ENCODE measurements at places on chromosomes 7 and 10. TPM values are rescaled to one million over a fixed set of nuclear protein-coding genes. Genes with fewer than 3 reads are reported as not detected.

Gene GHITM
- total RNA-seq, result 161 TPM

GRCh38 chr7:5218564-5219360, 28.7 kb downstream of the WIPI2 start:
- no peaks in the 10 kb centered on the region for H3K4me1 ChIP-seq
- H3K4me3 ChIP-seq, result no peak overlapping the region
- DNase-seq, result no peak
- H3K27me3 ChIP-seq, result no peaks in the 10 kb centered on the region

Gene ITPRID1
- not detected for total RNA-seq

- H3K36me3 ChIP-seq, result no peaks in the 10 kb centered on the region
- H3K27me3 ChIP-seq, result no peaks in the 10 kb centered on the region
- no peaks in the 10 kb centered on the region for H3K4me1 ChIP-seq
- no peak for DNase-seq
- H3K4me3 ChIP-seq, result no peak overlapping the region
Observed at GRCh38 chr10:26540601-26541000, 102.5 kb downstream of the APBB1IP start.

GRCh38 chr10:75487755-75488125, 56.3 kb downstream of the LRMDA start:
- H3K27ac ChIP-seq, result no peak overlapping the region
- no peaks in the 10 kb centered on the region for H3K4me1 ChIP-seq
- H3K36me3 ChIP-seq, result no peaks in the 10 kb centered on the region
- no peaks in the 10 kb centered on the region for H3K27me3 ChIP-seq
- DNase-seq, result no peak

DNA sequence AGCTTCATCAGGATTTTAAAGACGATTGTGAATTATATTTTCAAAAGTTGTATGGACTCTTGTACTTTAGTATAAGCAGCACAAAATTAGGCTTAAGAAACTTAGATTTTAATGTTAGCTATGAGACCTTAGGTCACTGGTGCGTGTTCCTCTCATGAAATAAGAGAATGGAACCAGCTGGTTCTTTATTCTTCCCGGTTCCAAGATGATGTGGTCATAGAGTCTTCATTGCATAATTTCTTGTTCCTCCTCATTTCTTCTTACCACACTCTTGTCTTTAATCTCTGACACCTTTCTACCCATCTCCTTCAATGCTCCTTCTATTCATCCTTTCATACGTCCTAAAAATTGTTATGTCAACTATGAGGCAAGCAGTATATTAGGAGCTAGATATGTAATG, 437.2 kb downstream of the AUTS2 start:
- H3K4me3 ChIP-seq, result no peak overlapping the region
- H3K27ac ChIP-seq, result no peak overlapping the region

Gene OPALIN
- total RNA-seq, result not detected

GRCh38 chr7:45579391-45579801, 5.2 kb downstream of the ADCY1 start:
- no peak overlapping the region for H3K4me3 ChIP-seq
- no peak for DNase-seq
- H3K4me1 ChIP-seq, result peaks cover 18% of the 10 kb centered on the region
- no peaks in the 10 kb centered on the region for H3K36me3 ChIP-seq
- peaks cover 55% of the 10 kb centered on the region for H3K27me3 ChIP-seq

Gene COL17A1
- total RNA-seq, result 0.29 TPM

DNA sequence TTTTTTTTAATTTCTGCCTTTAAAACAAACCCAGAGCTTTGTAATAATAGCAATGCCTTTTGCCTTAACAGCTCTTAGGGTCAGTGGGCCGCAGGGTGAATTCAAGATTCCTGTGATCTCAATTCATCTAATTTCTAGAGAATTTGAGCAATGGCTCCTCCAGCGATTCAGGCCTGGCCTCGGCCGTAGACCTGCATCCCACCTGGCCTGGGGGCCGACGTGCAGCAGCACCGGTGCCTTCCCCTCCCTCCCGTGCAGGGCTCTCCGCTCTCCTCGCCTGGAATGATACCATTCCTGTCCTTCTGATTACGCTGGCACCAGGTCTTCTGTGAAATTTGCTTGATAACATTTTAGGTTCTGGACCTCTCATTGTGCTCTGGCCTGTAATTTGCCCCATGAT, 172.5 kb downstream of the ADARB2 start:
- DNase-seq, result no peak
- H3K4me3 ChIP-seq, result no peak overlapping the region
- H3K36me3 ChIP-seq, result no peaks in the 10 kb centered on the region
- H3K27ac ChIP-seq, result no peak overlapping the region
- no peaks in the 10 kb centered on the region for H3K27me3 ChIP-seq
- H3K4me1 ChIP-seq, result no peaks in the 10 kb centered on the region

DNA sequence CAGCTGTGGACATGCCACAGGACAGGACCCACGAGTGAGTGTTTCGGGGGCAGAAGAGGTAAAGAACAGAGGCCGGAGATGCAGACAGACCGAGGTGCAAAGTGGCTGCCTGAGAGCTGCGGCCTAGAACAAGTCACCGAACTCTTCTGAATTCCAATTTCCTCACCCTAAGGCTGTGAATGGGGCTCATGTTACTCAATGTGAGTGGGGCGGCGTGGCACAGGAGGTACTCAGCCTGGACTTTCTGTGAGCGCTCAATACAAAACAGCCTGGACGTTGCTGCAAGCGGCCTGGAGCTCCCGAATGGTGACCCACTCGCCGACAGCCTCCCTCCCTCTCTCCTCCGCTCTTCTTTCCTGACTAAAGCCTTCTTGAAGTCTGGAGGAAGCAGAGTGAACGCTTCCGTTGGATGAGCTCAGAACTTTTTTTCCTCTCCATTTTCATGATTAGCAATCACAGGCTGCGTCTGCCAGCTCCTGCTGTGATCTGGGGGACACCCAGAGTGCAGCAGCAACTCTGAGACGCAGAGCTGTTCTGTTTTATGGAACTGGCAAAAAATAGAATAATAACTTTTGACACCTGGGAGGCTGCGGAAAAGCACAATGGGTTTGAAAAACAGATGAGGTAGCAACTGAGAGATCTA, 108.5 kb downstream of the PTPRN2 start:
- no peak for DNase-seq
- H3K27ac ChIP-seq, result no peak overlapping the region
- no peak overlapping the region for H3K4me3 ChIP-seq
- H3K36me3 ChIP-seq, result no peaks in the 10 kb centered on the region
- no peaks in the 10 kb centered on the region for H3K27me3 ChIP-seq

Gene ANKRD7
- 0.83 TPM for total RNA-seq

- H3K4me3 ChIP-seq, result no peak overlapping the region
- DNase-seq, result peak; percentile 66
- H3K4me1 ChIP-seq, result no peaks in the 10 kb centered on the region
- no peaks in the 10 kb centered on the region for H3K27me3 ChIP-seq
- no peaks in the 10 kb centered on the region for H3K36me3 ChIP-seq
Observed at GRCh38 chr7:4069268-4070095, 612.6 kb upstream of the FOXK1 start.

- no peaks in the 10 kb centered on the region for H3K27me3 ChIP-seq
- H3K4me1 ChIP-seq, result no peaks in the 10 kb centered on the region
- H3K36me3 ChIP-seq, result no peaks in the 10 kb centered on the region
- H3K4me3 ChIP-seq, result no peak overlapping the region
- no peak overlapping the region for H3K27ac ChIP-seq
Observed at GRCh38 chr7:111329367-111330234, 232.7 kb downstream of the IMMP2L start.

DNA sequence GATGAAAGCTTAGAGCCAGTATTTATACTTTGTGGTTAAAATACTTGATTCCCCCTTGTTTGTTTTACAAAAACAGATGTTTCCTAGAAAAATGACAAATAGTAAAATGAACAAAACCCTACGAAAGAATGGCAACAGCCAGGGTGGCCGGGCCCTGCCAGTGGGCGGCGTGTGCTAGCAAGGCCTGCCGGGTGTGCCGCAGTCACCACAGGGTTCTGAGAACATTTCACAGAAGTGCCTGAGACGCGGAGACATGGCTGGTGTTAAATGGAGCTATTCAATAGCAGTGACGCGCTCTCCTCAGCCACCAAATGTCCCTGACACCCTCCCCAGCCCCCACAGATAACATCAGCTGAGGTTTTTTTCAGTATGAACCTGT, 14.5 kb downstream of the GPR146 start:
- peaks cover 49% of the 10 kb centered on the region for H3K4me1 ChIP-seq
- DNase-seq, result no peak
- H3K27ac ChIP-seq, result no peak overlapping the region
- H3K4me3 ChIP-seq, result no peak overlapping the region
- H3K36me3 ChIP-seq, result peaks cover 4% of the 10 kb centered on the region

Gene HNRNPA2B1
- 158 TPM for total RNA-seq

DNA sequence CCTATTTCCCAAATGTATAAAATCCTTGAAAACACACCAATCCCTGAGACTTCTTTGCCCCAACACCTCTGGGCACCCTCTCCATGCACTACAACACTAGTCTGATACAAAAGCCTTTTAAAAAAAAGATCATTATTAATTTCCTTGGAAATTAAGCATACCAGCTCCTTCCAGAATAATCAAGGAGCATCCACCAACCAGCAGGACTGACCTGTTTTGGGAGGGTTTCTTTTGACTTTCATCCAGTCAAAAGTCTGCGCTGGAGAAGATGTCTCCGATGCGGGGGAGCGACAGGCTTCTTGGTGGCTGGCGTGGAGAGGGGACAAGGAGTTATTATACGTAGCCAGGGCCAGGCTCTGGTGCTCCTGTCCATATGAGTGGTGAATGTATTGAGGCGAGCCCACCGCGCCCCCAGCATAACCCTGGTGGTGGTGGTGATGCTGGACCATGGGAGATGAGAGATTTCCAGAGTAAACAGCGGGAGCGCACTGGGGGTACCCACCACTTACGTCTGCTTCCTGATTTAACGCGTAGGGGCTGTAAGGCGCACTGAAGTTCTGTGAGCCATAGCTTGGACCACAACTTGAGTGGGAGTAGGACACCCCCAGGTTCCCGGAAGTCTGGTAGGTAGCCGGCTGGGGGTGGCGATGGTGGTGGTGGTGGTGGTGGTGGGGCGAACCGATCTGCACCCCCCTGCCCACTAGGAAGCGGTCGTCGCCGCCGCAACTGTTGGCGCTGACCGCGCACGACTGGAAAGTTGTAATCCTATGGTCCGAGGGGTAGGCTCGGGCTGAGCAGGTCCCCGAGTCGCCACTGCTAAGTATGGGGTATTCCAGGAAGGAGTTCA, 527 bp downstream of the HOXA1 start:
- peak overlapping the region; percentile 96 for H3K4me3 ChIP-seq
- H3K27ac ChIP-seq, result peak overlapping the region; percentile 99
- no peak for DNase-seq
- H3K36me3 ChIP-seq, result no peaks in the 10 kb centered on the region

DNA sequence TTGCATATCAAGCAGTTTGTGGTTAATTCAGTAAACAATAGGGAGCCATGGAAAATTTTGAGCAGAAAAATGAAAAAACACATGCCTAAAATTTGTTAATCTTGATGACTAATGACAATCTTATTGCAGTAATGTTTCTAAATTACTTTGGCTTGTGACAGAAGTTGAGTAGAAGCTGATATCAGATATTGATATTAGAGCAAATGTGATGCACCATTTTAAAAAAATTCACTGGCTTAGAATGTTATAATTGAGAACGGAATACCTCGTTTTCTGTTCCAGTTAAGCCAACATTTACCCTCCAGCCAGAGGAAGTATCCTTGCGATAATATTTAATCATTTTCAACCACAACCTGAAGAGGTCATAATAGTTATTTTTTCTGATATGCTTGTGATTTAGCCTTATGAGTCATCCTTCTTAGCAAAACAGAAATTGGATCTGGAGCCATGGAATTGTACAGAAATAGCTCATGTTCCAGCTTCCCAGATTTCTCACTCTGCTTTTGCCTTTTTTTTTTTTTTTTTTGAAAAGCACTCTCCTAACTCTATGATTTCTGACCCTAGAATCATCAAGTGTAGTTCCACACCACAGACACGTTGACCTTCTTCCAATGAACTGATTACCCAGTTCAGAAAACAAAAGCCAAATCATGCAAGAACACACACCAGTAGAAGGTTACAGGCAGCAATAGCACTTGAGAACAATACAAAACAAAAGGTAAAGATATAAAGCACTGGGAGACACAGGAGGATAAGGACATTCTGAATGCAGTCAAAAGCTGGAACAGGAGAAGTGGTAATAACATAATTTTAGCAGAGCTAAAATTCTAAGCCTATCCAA, 96.8 kb upstream of the PHYHIPL start:
- H3K4me3 ChIP-seq, result no peak overlapping the region
- peak; percentile 19 for DNase-seq
- no peaks in the 10 kb centered on the region for H3K27me3 ChIP-seq
- H3K4me1 ChIP-seq, result peaks cover 5% of the 10 kb centered on the region
- H3K36me3 ChIP-seq, result no peaks in the 10 kb centered on the region

- no peak for DNase-seq
- no peak overlapping the region for H3K27ac ChIP-seq
- peaks cover 52% of the 10 kb centered on the region for H3K36me3 ChIP-seq
- H3K27me3 ChIP-seq, result no peaks in the 10 kb centered on the region
- H3K4me3 ChIP-seq, result no peak overlapping the region
Observed at GRCh38 chr10:132724446-132724845, 61.5 kb downstream of the NKX6-2 start.

Gene GRID2IP
- total RNA-seq, result not detected

DNA sequence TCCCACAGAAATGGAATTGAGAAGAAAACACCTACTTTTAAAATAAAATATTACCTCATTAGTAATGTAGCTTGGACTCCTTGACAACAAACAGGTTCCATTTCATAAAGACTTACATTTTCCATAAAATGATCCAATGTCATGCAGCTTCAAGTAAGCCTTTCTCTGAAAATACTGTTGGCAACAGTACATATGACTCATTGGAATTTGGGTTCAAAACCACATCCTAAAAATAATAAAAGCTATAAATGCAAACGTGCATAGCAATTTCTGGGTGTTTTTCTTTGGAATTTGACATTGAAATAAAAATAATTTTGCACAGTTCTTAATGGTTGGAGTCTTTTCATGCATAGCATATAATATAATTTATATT, 47.9 kb downstream of the FHIP2A start:
- H3K4me3 ChIP-seq, result no peak overlapping the region
- peaks cover 16% of the 10 kb centered on the region for H3K36me3 ChIP-seq
- no peak overlapping the region for H3K27ac ChIP-seq
- no peaks in the 10 kb centered on the region for H3K4me1 ChIP-seq
- no peak for DNase-seq

Gene CYP3A5
- total RNA-seq, result 0.91 TPM

DNA sequence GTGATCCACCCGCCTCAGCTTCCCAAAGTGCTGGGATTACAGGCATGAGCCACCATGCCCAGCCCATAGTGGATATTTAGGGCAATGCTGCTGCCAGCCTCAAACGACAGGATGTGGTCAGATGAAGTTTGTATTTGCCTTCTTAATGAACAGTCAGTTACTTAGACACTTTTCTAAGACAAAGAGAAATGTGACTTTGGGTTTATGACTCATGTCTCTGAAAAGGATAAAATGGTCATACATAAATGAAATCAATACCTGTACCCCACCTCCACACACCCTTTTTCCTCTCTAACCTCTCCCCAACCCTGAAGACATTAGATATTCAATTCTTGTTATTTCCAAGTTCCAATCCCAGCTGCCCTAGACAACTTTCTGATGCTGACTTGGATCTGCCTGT, 109.3 kb upstream of the INSIG1 start:
- peaks cover 8% of the 10 kb centered on the region for H3K4me1 ChIP-seq
- H3K36me3 ChIP-seq, result no peaks in the 10 kb centered on the region
- no peak overlapping the region for H3K27ac ChIP-seq
- H3K27me3 ChIP-seq, result no peaks in the 10 kb centered on the region

GRCh38 chr10:92119340-92119739, 171.5 kb downstream of the CPEB3 start:
- no peaks in the 10 kb centered on the region for H3K36me3 ChIP-seq

GRCh38 chr10:38054361-38054797, 39.8 kb upstream of the ZNF37A start:
- peaks cover 80% of the 10 kb centered on the region for H3K36me3 ChIP-seq
- no peak overlapping the region for H3K4me3 ChIP-seq
- no peak overlapping the region for H3K27ac ChIP-seq
- no peaks in the 10 kb centered on the region for H3K4me1 ChIP-seq
- DNase-seq, result no peak
- no peaks in the 10 kb centered on the region for H3K27me3 ChIP-seq
